ENCODE measurements at places on chromosomes 16 and 17.

DNA sequence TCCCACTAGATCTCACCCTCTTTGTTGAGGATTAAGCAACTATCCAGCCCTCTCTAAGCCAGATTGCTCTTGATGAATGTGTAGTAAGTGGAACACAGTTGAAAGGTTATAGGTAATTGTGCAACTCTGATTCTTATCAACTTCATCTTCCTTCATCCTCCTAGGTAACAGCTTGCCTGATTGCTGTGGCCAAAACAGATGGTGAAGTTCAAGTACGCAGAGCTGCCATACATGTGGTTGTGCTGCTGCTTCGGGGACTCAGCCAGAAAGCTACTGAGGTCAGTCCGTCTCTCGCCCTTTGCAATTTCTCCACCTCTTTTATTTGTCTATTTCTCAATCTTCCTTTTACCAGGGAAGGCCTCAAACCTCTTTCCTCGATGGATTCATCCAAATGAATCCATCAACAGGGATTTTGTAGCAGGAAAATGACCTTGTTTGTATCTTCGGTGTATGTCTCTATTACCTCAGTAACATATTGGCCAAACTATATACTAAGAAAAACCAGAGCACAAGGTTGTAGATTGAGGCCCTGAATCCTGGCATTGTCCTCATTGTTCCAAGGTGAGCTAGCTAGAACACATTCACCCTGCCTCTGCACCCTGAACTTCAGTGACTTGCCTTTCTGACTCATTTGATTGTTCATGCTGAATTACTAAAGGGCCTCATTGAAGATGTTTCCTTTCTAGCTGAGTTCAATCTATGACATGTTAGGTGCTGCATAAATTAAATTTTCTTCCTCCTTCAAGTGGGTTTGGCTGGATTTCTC, 65.1 kb upstream of the HAS3 start:
- no peak for DNase-seq

- DNase-seq = no peak
These were observed 200.3 kb downstream of the SEC14L1 start for GRCh38 chr17:77341069-77341541.

GRCh38 chr17:82529914-82530300, 10.4 kb downstream of the FOXK2 start:
- DNase-seq = no peak

DNA sequence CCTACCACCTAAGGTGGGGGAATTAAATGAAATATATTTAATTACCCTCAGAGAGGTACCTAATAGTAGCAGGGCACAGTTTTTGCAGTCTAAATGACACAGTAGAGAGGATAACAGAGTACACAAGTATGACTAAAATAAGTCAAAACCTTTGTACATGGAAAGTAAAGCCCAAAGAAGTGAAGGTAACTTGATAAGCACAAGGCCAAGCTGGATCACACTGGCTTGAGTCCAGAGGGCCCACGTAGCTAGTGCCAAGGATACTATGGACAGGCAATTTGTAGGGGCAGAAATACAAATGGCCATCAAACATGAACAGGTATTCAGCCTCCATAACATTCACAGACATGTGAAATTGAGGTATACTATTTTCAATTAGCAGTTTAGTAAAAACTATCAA, 7.6 kb downstream of the MYO18A start:
- no peak for DNase-seq

DNA sequence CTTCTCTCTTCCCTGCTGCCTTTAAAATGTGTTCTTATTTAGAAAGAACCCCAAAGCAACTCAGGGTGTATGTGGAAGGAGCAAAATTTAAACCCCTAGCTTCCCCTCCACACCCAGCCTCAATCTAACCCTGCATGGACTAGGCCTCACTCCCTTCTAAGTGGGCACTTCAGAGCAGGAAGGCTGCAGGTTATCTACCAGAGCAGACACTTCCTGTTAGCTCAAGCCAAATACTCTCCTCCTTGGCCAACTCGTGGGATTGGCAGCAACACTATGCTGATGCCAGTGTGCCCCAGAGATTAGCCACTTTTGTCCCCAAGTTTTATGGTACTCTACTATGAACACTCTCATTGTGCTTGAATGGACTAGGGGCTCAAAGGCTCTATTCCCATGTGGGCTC, 35.6 kb downstream of the CCDC42 start:
- no peak for DNase-seq

GRCh38 chr17:73566905-73567782, 77.1 kb downstream of the SDK2 start:
- no peak for DNase-seq

DNA sequence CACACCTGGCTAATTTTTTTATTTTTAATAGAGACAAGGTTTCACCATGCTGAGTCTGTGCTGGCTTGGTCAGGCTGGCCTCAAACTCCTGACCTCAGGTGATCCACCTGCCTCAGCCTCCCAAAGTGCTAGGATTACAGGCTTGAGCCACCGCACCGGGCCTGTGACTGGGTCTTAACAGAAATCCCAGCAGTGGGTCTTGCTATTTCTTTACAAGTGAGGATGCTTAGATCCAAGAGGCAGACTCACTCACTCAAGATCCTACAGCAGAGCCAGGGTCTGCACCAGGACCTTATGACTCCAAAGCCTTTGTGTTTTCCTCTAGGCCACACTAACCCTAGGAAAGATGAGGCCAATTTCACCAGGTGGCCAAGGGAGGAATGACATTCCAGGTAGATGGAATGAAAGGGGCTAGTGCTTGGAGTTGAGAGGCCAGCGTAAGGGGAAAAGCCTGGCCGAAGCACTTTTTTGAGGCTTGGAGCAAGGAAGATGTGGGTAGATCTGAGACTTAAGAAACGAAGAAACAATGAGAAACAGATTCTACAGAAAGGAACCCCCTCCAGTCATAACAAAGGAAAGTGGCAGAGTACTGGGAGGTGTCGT, 5.7 kb upstream of the STAT5A start:
- DNase-seq = no peak

- DNase-seq = no peak
These were observed 9.6 kb downstream of the FAM20A start for GRCh38 chr17:68591583-68591982.

GRCh38 chr17:34673995-34674890, 94.9 kb downstream of the TMEM132E start:
- no peak for DNase-seq

DNA sequence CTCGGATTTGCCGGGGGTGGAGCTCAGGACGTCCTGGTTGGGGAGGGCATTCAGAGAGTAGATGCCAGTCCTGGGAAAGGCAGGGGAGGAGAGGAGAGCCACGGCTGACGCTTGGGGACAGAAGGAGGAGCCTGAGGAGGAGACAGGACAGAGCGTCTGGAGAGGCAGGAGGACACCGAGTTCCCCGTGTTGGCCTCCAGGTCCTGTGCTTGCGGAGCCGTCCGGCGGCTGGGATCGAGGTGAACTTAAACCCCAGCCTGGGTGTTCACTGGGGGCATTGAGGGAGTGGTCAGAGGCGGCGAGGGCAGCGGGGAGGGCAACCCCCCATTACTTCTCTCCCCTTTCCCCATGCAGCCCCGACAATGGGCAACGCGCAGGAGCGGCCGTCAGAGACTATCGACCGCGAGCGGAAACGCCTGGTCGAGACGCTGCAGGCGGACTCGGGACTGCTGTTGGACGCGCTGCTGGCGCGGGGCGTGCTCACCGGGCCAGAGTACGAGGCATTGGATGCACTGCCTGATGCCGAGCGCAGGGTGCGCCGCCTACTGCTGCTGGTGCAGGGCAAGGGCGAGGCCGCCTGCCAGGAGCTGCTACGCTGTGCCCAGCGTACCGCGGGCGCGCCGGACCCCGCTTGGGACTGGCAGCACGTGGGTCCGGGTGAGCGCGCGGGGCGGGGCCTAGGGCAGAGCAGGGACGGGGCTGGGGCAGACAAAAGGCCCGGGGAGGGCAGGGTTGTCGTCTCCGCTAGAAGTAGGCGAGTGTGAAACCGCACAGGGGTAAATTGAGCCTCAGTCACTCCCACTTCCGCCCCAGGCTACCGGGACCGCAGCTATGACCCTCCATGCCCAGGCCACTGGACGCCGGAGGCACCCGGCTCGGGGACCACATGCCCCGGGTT, 3.7 kb downstream of the NOL3 start:
- peak; percentile 56 for DNase-seq

DNA sequence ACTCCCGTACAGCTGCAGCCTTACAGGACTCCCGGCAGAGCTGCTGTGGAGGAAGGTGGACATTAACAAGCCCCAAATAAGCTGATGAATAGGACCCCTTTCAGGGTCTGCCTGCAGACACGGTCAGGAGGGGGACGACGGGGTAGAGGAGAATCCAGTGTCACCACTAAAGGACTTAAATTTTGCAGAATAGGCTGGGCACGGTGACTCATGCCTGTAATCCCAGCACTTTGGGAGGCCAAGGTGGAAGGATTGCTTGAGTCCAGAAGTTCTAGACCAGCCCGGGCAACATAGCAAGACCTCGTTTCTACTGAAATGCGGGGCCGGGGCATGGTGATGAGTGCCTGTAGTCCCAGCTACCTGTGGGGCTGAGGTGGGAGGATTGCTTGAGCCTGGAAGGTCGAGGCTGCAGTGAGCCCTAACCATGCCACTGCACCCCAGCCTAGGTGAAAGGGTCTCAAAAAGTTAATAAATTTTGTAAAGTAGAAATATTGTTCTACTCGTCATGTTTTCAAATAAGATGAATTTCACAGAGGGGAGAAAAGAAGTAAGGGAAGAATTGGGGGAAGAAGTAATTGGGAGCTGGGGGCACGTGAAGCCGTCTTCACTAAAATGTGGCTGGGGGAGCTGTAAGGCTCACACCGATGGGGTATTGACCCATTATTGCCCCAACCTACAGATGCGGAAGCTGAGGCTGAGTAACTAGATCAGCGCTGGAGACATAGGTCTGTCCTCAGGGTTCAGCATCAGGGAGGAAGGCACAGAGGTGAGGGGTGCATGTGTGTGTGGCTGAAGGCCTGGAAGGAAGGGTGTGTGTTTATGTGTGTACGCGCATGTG, 4.7 kb downstream of the LITAFD start:
- no peak for DNase-seq

GRCh38 chr16:14464192-14464591, 165.9 kb downstream of the PARN start:
- DNase-seq = no peak

- DNase-seq = no peak
These were observed 521.8 kb downstream of the KCNJ2 start for GRCh38 chr17:70691150-70691549.

GRCh38 chr17:68288375-68288774, 2.6 kb downstream of the SLC16A6 start:
- DNase-seq = no peak

DNA sequence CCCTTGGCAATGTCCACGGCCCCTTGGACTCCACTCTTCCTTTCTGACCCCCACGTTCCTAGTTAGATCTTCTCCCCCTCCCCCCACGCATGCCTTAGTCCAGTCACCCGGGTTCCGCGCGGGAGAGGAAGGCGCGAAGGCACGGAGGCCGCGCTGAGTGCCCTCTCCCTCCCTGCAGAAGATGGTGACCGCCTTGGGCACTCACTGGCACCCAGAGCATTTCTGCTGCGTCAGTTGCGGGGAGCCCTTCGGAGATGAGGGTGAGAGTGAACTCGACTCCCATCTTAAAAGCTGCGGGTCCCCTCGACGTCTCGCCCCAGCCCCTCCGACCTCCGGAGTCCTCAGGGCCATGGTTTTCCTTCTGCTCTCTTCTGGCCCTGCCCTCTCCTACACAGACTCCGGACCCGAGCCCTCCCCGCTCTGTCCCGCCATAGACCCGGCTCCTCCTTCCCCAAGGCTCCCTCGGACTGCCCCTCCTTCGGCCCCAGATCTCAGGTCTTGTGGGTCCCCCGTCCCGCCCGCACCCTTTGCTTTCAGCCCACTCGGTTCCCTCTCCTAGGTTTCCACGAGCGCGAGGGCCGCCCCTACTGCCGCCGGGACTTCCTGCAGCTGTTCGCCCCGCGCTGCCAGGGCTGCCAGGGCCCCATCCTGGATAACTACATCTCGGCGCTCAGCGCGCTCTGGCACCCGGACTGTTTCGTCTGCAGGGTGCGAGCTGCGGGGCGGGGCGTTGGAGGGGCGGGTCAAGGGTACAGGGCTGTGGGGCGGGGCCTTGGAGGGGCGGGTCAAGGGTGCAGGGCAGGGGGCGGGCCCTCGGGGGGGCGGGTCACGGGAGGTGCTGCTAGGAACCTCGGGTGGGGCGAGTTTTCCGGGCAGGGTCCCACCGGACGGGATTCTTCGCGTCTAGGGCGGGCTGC, 4.6 kb downstream of the TGFB1I1 start:
- peak; percentile 79 for DNase-seq

DNA sequence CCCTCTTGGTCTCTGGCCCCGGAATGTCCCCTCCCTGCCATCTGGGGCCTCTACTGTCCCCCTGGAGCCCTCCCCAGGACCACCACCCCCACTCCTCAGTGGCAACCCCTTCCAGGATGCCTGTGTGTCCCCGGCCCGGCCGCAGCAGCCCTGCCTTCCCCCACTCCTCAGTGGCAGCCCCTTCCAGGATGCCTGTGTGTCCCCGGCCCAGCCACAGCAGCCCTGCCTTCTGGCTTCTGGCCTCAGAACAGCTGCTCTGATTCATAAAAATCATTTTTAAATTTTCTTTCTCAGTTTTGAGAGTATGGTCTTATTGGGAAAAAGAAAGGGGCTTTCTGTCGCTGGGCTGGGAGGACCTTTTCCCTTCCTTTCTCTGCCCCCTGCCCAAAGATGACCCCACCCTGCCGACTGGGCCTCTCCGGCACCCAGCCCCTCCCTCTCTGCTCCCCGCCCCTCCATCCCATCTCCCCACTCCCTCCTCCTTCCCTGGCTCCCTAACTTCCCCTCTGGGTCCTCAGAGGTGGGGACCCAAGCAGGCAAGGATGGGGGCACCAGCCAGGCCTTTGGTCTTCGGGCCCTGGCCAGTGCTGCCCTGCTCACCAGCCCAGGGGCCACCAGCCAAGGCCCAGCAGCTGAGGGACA, 40.5 kb downstream of the BAHCC1 start:
- DNase-seq = no peak

DNA sequence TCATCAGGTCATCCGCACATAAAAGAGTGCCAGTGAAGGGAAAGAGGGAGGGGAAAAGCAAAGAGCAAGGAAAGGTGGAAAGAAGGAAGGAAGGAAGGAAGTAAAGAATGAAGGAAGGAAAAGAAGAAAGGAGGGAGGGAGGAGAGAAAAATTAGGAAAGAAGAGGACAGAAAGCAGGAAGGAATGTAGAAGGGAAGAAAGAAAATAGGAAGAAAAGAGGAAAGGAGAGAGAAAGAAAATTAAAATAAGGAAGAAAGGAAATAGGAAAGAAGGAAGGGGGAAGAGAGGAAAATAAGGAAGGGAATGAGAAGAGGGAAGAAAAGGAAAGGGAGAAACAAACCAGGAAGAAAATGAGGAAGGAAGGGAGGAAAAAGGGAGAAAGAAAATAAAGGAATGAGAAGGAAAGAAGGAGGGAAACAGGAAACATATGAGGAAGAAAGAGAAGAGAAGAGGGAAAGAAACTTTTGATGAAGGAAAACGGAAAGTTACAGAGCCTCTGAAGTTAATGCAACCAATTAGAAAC, 212.6 kb downstream of the XYLT1 start:
- no peak for DNase-seq

DNA sequence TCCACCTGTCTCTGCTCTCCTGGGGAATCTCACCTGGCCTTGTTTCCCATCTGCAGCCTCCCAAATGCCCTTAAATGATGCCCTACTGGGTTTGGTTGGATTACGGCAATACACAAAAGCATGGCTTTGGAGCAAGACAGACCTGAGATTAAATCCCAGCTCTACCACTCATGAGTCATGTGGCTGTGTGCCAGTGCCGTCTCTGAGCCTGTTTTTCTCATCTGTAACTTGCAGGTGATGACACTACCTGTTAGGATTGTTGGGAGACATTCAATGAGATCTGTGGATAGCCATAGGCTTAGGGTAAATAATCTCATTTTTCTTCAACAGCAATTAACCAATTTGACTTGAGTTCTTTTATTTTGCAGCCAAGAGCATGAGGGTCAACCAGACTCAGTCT, 240.3 kb downstream of the MAF start:
- DNase-seq = no peak
